ENCODE measurements at places on chromosomes 5 and 9. TPM values are rescaled to one million over a fixed set of nuclear protein-coding genes. Genes with fewer than 3 reads are reported as not detected.

- no peak for DNase-seq
These were observed 68.7 kb downstream of the PSMB7 start for GRCh38 chr9:124346347-124347163.

The TMEM171 gene
- 15.4 TPM for total RNA-seq

GRCh38 chr5:74641735-74642542 lies 1.4 kb upstream of the ENC1 start:
- DNase-seq, result peak; percentile 62

GRCh38 chr9:101791938-101792337 lies 53.5 kb upstream of the GRIN3A start:
- no peak for DNase-seq

The DEPDC1B gene
- 22.6 TPM for total RNA-seq

DNA sequence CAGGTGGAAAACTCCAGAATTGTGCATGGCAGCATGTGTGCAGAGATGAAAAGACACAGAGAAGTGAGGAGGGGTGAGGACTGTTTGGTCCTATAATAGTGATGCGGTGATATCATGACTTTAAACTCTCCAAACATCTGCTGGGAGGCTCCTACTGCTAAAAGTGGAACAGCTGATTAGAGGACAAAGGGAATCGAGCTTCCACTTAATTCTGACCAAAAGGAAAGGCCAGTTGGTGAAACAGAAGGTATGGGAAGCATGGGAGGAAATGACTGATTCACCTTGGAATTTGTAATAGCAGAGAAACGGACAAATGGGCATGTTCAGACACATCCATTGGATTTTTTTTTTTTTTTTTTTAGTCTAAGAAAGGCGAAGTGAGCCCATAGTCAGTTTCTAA lies 67.5 kb upstream of the MAMDC2 start:
- peak; percentile 85 for DNase-seq

DNA sequence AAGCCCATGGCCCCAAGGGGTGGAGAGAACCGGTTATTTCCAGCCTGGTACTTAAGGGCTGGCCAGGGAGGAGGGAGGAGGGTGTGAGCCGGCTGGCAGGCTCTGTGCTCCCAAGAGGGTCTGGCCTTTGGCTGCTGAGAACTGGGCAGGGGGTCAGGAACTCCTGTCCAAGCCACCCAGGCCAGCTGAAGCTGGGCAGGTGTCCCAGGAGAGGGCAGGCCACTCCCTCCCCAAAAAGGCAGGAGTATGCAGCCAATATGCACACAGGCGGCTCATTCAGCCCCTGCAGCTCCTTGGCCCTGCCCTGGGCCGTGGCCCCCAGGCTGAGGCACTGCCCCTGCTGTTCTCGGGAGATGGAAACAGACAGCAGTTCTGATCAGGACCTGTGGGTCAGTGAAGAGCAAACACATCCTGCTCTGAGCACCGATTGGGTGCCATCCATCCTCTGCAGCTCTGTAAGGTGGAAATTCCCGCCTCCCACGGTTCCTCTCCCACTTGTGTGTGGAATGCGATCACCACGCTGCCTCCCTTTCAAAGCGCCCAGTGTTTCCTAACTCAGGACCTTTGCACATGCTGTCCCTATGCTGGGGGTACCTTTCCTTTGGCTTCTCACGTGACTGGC lies 17.1 kb upstream of the KIF12 start:
- DNase-seq, result no peak

All from pulmonary artery endothelial cell (primary cell).